ENCODE measurements at places on chromosomes 5 and 9.

GRCh38 chr9:81847181-81847915 is 80.9 kb upstream of the SPATA31D4 start:
- DNase-seq = no peak

- no peak for DNase-seq
These were observed 274.6 kb downstream of the TMEM38B start for GRCh38 chr9:105968811-105969466.

GRCh38 chr5:61357745-61358144 is 25.7 kb downstream of the ZSWIM6 start:
- DNase-seq = peak; percentile 29

- no peak for DNase-seq
These were observed 110.0 kb downstream of the PAX5 start for GRCh38 chr9:36924071-36924470.

GRCh38 chr9:107751567-107752210 is 262.1 kb upstream of the KLF4 start:
- DNase-seq = no peak

DNA sequence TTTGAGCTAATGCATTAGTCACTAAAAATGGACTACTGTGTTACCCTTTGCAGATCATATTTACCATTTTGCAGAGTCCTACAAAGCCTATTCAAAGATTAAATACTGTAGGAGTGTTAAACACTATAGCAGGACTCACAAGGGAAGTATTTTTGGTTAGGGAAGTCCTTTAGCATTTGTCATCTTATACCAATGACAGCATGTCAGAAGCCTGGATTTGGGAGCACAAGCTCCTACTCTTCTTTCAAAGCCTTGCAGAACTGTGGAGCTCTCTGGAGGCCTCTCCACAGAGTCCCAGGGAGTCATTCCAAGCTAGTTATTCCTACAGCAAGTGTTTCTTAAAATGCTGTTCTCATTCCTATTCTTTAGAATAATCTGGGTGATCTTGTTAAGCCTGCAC is 288.8 kb downstream of the PIK3R1 start:
- no peak for DNase-seq

DNA sequence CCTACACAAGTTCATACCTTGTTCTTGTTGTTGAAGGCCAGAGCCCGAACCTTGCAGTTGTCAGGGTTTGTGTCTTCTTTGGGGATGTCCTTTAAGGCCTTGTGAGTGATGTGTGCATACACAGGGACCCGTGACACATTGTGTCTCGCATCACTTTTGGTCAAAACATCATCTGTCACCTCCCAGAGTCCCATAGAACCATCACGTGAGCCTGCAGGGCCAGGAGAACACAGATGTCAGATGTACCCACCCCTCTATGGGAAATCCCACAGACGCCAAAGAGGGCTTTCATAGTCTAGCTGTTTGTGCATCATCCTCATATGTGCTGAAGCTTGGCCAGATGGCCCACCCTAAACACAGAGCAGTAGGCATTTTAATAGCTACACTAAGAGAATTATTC is 28.2 kb downstream of the DCAF12 start:
- no peak for DNase-seq

- peak; percentile 69 for DNase-seq
These were observed 31.6 kb downstream of the TNFSF8 start for GRCh38 chr9:114898741-114899140.

GRCh38 chr5:107329850-107330249 is 340.9 kb downstream of the EFNA5 start:
- DNase-seq = no peak

- DNase-seq = no peak
These were observed 18.8 kb upstream of the GNAQ start for GRCh38 chr9:78050421-78050820.

DNA sequence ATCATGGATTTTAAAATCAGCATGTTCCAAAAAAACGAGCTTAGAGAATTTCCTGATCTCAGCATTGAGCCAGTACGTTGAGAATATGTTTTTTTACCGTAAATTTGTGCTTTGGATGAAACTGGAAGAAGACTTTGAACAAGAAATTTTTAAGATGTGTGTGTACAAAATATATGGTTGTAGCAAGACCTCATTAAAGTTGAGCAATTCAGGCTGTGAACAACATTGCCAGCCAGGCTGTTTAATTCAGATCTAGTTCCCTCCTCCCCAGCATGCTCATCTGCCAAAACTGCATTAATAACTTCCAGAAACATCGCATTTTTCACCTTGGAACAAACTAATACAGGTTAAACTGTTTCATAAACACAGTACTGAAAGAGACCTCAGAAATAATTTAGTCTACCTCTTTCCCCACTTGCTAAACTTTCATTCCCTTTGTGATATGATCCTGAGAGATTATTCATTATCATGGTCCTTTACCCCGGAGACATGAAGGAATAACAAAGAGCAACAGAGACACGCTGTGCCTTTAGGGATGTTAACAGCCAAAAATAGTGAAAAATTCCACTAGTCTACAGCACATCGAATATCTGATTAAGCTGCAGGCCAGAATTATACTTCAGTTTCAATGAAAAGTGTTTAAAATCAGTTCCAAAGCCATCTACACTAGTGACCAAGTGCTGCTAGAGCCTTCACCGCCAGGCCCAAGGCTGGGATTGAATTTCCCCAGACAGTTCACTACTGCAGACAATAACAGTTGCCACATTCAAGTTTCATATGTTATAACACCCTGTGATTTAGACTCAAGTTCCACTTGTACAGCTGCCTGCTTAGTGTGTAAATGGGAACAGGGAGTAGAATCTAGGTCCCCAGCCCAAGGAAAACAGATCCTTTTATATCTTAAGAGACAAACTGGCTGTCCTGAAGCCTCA is 89.6 kb downstream of the EFNA5 start:
- DNase-seq = no peak

DNA sequence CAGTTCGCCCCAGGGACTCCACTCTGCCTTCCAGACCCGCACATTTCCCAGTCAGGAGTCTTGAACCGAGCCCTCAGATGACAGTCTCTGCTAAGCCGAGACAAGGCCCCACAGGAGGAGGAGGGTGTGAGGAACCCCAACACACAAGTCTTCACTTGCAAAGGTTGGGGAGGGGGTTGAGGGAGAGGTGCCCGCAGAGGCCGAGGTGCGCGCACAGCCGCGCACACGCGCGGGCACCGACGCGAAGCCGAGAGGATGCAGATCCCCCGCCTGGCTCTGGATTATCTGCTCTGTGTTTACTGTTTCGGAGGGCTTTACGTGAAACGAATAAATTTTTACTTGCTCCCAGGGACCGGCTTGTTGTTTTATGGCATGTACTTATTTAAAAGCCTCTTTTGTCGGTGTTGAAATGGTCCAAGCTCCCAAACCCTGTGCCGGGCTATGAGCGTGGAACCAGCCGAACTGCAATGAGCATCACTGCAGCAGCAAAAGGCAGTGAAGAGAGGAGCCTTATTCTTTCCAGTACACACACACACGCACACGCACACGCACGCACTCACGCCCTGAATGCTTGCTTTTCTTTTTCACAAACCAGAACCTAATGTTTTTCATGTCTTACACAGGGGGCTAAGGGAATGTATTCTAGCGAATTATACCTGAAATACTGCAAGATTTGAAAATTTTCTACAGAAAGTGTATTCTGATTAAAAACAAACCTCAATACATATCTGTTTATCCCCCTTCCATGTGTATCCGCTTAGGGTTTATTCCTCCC is 297.7 kb downstream of the PARP8 start:
- DNase-seq = no peak

DNA sequence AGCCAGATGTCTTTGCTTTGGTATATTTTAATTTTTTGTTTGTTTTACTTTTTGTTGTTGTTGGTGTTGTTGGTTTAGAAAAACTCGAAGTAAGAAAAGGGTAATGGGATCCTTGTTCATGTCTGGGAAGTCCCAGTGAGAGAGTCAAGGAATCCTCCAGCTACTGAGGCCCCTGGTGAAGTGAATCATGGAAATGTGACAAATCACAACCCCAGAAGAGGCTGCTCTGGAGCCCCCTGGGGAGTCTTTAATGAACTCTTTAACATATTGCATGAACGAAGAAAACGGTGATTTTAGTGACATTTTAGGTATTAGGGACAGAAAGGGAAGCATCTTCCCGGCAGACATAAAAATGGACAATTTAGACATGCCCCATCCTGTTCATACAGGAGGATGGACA is 41.3 kb downstream of the TMEM174 start:
- no peak for DNase-seq

GRCh38 chr5:103375350-103375749 is 116.8 kb downstream of the MACIR start:
- DNase-seq = no peak

DNA sequence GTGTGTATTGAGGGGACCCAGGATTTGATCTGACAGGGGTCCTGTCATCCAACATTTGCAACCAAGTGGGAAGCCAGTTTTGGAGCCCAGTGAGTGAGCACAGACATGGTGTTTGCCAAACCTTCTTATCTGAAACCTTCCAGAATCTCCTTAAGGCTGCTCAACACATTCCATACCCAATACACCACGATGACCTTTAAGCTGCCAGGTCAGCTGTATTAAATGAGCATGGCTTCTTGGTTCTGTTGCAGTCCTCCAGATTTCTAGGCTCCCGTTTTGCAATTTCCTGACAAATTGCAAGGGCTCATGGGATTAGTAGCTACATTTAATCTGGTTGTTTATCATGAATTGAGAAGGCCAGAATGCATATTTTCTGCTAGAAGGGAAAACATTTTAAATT is 124.2 kb upstream of the ATP10B start:
- no peak for DNase-seq

DNA sequence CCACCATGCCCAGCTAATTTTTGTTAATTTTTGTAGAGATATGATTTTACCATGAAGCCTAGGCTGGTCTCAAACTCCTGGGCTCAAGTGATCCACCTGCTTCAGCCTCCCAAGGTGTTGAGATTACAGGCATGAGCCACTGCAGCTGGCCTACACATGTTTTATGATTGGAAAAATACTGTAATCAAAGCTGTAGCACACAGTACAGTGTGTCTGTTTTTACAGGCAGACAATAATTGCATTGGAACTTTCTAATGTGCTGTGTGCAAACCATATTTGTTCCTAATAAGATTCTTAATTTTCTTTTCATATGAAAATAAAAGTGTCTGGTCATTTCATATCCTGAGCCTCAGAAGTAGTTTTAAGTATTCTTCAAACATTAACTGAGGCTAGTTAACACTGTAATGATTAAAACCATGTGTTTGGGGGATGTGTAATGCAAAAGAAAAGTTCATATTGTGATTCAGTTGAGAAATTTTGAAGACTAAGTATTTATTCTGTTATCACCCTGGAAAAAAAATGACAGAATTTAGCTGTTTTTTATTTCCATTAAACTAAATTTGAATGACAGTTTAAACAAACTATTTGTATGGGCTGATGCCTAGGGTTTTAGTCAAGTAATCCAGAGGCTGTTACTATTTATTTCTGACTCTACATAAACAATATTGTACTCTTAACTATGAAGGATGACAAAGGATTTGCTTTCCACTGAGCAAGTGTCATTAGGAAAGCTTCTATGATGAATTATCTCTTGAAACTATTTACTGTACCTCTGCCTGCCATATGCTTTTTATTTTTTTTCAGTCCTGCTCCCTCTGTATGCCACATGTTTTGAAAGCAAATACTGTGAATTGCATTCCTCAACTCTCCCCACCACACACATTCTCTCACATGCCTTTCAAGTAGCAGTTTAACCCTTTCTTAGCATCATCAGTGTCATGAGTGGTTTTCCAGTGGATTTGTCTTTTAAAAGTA is 111.5 kb downstream of the MTREX start:
- no peak for DNase-seq
